ENCODE measurements at places on chromosomes 12 and 14.
A peak's percentile ranks its signal among the peaks of the same experiment; 100 is the strongest.

DNA sequence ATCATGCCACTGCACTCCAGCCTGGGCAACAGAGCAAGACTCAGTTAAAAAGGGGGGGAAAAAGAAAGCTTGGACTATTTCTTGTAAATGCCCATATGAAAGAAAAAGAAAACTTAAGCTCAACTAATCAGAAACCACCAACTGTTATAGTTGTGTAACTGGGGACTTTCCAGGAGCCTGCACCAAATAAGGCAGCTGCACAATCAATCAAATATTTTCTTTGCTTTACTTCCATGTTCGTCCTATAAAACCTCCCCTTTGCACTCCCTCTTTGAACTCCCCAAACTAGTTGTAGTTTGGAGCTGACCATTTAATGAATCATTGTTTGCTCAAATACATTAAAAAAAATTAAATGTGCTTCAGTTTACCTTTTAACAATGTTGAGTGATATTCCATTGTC is 54.9 kb downstream of the OTOGL start:
- DNase-seq: no peak

DNA sequence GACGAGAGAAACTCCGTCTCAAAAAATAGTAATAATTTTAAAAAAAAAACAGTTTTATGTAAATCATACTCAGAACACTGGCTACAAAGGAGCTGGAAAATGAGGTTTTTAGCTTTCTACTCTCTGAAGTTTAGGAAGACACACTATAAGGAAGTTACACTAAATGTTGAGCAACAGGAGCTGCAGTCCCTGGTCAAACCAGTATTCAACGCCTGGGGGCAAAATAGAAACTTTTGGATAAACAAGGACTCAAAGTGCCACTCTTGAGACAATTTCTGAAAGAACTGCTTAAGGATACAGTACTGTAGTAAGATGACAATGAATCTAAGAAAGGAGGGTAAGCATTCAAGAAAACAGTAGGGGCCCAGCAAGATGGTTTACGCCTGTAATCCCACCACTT is 29.3 kb downstream of the ACTR6 start:
- DNase-seq: no peak

- DNase-seq: peak; percentile 39
Measured at GRCh38 chr12:104457746-104458693, 1.3 kb downstream of the CHST11 start.

DNA sequence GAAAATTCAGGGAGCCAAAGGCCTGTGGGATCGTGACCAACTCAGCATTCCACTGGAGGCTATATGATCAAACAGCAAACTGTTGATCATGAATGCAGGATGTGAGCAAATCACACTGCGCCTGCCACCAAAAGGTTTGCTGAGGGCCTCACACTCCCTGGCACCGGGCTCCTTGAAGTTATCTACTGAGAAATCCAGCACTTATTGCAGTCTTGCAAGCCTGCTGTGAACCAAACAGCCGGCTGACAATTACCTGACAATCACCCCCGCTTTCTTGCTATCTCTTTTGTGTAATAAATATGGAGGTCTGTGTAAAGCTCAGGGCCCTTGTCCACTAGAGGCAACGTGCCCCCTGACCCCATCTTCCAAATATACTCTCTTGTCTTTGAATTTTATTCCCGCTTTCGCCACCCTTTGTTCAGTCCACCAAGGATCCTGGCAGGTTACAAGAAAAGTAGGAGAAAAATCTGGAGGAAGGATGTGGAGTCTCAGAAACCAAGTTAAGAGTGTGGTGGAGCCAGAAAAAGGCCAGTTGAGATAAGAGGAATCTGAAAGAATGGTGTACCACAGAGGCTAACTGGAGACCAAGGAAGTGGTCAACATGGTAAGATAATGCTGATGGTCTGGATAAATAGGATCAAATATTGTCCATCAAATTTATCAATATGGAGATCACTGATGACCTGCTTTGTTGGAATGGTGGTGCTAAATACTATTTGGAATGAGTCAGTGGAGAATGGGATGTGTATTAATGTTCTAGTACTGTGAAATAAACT is 229.2 kb downstream of the ALX1 start:
- DNase-seq: no peak

DNA sequence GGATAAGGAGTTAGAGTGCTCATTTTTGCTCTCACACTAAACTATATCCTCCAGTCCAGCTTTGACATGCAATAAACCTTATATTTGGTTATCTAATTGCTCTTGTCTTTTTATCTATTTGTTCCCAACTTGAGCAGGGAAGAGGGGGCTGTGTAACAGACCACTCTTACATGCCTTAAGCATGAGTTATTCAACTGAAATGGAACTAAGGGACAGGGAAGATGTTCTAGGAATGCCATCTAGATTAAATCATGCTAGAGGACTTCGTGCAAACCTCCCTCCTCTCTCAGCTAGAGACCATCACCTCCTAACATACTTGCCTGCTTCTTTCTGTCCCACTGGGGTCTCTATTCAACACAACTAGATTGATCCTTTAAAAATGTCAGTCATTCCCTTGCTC is 20.6 kb downstream of the SPX start:
- peak; percentile 34 for DNase-seq

- peak; percentile 16 for DNase-seq
Measured at GRCh38 chr14:64502887-64503433, 678 bp downstream of the ZBTB25 start.

DNA sequence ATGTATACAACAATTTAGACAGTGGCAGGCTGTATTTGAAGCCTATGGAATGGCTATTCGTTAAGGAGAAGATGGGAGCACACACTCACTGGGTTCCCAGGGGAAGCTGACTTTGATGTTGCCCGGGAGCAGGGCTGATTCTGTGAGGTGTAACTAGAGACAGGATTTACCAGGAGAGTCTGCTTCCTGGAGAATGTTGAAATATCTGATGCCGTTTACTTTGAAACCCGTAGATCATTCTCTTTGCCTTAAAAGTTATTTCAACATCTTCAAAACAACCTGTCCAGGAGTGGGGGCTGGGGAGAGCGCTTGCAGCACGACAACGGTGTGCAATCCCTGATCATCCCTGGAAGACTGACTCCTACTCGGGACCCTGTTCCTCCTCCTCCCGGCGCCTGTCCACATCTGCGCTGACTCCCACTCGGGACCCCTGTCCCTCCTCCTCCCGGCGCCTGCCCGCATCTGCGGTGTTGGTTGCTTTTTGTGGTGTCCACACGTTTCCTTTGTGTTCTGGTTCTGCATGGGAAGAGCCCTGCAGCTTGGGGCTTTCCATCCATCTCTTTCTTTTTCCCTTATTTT is 72.6 kb downstream of the AACS start:
- no peak for DNase-seq

DNA sequence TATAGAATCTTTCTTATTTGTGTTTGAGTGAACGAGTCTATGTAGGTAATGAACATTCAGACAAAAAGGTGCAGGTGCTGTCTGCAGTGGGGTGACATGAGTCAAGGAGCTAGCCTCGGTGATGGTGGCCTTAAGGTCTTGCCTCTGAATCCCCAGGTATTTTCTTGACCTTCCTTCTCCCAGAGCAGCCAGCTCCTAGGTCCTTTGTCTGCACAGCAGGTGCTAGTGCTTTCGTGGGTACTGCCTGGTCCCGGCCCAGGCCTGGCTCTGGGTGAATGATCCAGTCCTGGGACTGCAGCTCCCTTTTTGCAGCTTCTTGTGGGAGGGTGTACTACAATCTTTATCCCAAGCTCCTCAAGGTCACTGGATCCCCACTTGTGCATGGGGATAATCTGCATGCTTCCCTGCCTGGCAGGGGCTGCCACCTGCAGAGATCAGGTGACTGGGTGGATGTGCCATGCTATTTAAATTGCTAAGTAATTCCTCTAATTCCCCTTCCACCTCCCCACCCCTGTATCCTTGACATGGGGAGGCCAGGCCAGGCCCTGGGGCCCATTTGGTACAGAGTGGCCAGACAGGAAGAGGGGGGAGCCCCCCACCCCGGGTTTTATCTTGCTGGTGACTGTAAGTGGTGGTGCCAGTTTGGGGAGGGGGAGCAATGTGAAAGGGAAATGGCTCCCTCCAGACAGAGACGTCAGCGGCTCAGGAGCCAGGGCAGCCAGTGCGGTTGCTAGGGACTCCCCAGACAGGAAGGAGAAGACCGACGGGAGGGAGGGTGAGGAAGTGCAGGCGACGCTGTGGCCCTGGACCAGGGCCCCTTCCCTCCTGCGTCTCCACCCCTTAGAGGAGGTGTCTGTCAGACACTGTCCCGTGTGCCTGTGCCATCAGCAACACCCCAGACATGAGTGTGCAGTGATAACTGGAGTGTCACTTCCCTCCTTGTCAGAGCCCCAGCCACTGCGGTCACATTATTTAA is 6.7 kb downstream of the VASH1 start:
- no peak for DNase-seq

GRCh38 chr14:64549791-64550620 is at the start of gene PPP1R36:
Gene PPP1R36, plus strand, starts transcription at chr14:64549961. Its CDS starts 37 bp downstream, at chr14:64549998.
- no peak for DNase-seq

All from ACHN (cell line).